Esophagus squamous epithelium (tissue), 5 donors: ENCODE measurements at places on chromosomes 2 and 18.

DNA sequence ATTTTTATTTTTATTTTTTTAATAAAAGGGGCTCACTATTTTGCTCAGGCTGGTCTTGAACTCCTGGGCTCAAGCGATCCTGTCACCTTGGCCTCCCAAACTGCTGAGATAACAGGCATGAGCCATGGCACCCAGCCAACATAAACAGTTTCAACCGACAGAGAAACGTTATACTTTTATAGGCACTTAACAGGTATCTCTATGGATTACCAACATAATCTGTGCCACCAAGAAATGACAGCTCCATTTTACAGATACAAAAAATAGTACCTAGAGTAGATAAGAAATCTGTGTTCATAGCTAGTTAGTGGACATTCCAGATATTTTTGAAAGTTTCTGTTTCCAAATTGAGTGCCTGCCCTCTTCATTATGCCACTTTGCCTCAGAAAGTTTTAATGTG is 1316.7 kb downstream of the LRP1B start:
- no peak overlapping the region for H3K27ac ChIP-seq
- H3K4me3 ChIP-seq = no peak overlapping the region
- H3K27me3 ChIP-seq = no peaks in the 10 kb centered on the region
- no peaks in the 10 kb centered on the region for H3K36me3 ChIP-seq
- no peaks in the 10 kb centered on the region for H3K4me1 ChIP-seq
- no peak for DNase-seq

DNA sequence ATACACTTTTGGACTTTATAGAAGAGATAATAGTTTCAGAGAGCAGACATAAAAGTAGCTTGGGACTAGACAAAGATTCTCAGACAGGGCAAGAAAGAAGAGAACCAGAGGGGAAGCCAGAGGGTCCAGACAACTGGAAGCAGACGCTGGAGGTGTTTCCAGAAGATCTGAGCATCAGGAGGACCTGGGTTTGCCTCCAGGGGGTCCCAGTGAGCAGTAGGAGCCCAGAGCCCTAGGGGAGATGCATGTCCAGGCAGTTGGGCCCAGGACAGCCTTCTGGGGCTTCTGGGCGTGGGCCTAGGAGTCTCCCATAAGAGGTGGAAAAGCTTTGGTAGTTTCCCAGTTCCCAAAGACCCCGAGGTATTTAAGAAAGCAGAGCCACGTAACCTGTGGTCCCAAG is 251.2 kb upstream of the ID2 start:
- peaks cover 6% of the 10 kb centered on the region for H3K4me1 ChIP-seq
- H3K27me3 ChIP-seq = no peaks in the 10 kb centered on the region
- H3K4me3 ChIP-seq = no peak overlapping the region
- H3K36me3 ChIP-seq = no peaks in the 10 kb centered on the region
- DNase-seq = no peak
- H3K27ac ChIP-seq = no peak overlapping the region

DNA sequence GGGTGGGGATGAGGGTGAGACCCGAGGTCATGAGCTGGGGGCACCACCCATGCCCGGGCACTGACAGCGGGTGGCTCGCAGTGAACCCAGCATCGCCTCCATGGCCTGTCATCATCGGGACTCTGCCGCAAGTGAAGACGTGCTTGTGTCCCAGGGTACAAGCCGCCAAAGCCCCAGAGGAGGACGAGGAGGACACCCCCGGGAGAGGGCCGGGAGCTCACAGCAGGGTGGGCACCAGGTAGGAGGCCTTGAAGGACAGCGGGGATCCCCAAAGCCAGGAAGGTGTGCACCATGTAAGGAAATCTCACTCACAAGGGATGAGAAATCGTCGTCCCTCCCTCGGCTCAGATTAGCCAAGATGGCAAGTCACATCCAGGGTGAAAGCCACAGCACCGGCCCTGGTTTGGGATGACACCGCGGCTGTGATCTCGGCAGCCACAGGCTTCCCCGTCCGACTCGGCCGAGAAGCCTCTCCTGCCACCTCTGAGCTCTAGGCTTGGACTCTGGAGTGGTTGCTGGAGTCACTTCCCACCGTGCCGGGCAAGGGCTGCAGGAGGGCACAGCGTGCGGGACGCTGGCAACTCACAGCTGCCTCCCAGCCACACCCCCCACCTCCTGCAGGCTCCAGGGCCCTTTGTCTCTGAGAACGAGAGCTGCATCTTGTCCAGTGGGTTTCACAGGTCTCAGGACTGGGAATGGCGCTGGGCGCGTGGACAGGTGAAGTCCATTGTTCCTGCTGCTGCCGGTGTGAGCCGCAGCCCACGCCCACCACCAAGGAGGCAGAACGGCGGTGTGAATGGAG is 81.6 kb upstream of the CTDP1 start:
- H3K4me1 ChIP-seq = peaks cover 8% of the 10 kb centered on the region
- H3K27me3 ChIP-seq = no peaks in the 10 kb centered on the region
- DNase-seq = no peak
- H3K27ac ChIP-seq = no peak overlapping the region
- H3K4me3 ChIP-seq = no peak overlapping the region

GRCh38 chr18:57813245-57813644 is 10.1 kb upstream of the ATP8B1 start:
- no peaks in the 10 kb centered on the region for H3K4me1 ChIP-seq
- no peak for DNase-seq
- H3K4me3 ChIP-seq = no peak overlapping the region

DNA sequence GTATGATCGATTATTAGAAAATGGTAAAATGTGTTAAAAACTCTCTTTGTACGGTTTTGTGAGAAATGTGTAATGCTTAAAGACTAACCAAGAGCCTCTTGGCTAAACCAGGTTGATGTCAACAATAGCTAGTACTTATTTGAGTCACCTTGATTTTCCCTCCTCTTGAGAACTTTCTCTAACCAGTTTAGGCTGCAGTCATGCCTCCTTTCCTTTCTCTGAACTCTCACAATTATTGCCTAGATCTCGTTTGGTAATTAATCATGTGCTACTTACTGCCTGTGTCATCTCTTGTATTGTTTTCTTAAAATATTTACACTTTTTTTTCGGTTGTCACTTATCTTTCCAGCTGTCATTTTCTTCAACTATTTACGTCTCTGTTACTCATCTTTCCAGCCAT is 1.1 kb upstream of the EPC2 start:
- H3K27ac ChIP-seq = peak overlapping the region; percentile 100
- H3K27me3 ChIP-seq = no peaks in the 10 kb centered on the region
- peaks cover 45% of the 10 kb centered on the region for H3K4me1 ChIP-seq
- no peaks in the 10 kb centered on the region for H3K36me3 ChIP-seq

- no peak overlapping the region for H3K4me3 ChIP-seq
- peak overlapping the region; percentile 47 for H3K27ac ChIP-seq
- no peaks in the 10 kb centered on the region for H3K36me3 ChIP-seq
- no peak for DNase-seq
- H3K27me3 ChIP-seq = no peaks in the 10 kb centered on the region
Observed at GRCh38 chr2:69116438-69116837, 103.5 kb downstream of the ANTXR1 start.

DNA sequence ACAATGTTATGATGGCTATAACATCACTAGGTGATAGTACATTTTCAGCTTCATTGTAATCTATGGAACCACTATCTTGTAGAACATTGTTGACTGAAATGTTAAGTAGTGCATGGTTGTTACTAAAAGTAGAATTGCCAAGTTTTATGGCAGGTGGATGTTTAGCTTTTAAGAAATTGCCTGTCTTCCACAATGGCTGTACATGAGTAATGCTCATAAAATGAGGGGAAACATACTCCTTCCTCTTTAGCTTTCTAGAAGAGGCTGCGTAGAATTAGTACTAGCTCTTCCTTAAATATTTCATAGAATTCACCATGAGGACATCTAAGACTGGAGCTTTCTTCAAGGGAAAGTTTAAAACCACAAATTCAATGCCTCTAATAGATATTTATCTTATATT is 161.0 kb downstream of the TPGS2 start:
- no peak for DNase-seq
- no peak overlapping the region for H3K27ac ChIP-seq
- peaks cover 31% of the 10 kb centered on the region for H3K4me1 ChIP-seq
- H3K4me3 ChIP-seq = no peak overlapping the region
- H3K27me3 ChIP-seq = no peaks in the 10 kb centered on the region

GRCh38 chr2:120722568-120723421 is 12.9 kb upstream of the GLI2 start:
- H3K27me3 ChIP-seq = no peaks in the 10 kb centered on the region
- DNase-seq = no peak
- H3K4me1 ChIP-seq = no peaks in the 10 kb centered on the region
- no peak overlapping the region for H3K27ac ChIP-seq
- H3K36me3 ChIP-seq = no peaks in the 10 kb centered on the region

DNA sequence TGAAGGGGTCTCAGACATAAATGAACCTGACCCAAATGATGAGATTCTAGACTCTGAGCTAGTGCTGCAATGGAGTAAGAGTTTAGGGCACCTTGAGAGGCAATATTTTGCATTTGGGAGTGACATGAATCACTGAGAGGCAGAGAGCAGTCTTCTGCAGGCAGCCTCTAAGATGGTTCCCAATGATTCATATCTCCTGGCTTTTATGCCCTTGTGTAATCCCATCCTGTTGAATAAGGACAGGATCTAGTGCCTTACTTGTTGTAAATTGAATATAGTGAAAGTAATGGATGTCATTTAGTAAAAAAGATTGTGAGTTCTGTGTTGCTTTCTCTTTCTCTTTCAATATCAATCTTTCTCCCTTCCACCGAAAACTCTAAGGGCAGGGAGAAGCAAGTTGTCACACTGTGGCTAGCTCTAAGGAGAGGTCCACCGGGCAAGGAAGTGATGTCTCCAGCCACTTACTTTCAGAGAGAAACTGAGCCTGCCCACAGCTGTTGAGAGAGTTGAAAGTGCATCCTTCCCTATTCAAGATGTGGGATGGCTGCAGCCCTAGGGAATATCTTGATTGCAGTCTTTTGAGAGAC is 144.7 kb downstream of the TRIB2 start:
- H3K27ac ChIP-seq = peak overlapping the region; percentile 25
- H3K4me3 ChIP-seq = no peak overlapping the region
- H3K27me3 ChIP-seq = no peaks in the 10 kb centered on the region
- no peak for DNase-seq
- H3K36me3 ChIP-seq = no peaks in the 10 kb centered on the region
- peaks cover 8% of the 10 kb centered on the region for H3K4me1 ChIP-seq

GRCh38 chr2:76307495-76307894 is 596.8 kb upstream of the GCFC2 start:
- no peaks in the 10 kb centered on the region for H3K27me3 ChIP-seq
- H3K4me1 ChIP-seq = no peaks in the 10 kb centered on the region
- DNase-seq = no peak
- H3K27ac ChIP-seq = no peak overlapping the region
- no peak overlapping the region for H3K4me3 ChIP-seq

GRCh38 chr2:198186257-198186656 is 381.9 kb downstream of the PLCL1 start:
- no peaks in the 10 kb centered on the region for H3K27me3 ChIP-seq
- no peak overlapping the region for H3K4me3 ChIP-seq
- no peak overlapping the region for H3K27ac ChIP-seq

DNA sequence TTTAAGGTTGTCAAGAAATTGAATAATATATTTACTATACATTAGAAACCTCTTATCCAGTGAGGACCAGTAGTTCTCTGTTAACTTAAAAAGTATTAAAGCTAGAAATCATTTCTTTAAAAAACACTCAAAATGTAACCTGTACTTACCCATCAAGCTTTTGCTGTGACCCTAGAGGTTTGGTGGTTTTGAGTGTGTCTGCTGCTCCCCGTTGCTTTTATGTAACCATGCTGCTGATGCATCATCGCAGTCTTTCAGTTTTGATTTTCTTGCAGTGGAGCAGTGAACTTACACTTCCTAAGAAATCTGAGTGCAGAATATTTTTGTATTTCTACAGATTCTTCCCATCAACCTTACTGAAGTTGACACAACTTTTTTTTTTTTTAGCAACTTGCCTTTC is 34.2 kb downstream of the MRPS9 start:
- H3K27ac ChIP-seq = no peak overlapping the region
- no peak for DNase-seq
- H3K4me3 ChIP-seq = no peak overlapping the region
- H3K4me1 ChIP-seq = no peaks in the 10 kb centered on the region
- H3K36me3 ChIP-seq = no peaks in the 10 kb centered on the region

DNA sequence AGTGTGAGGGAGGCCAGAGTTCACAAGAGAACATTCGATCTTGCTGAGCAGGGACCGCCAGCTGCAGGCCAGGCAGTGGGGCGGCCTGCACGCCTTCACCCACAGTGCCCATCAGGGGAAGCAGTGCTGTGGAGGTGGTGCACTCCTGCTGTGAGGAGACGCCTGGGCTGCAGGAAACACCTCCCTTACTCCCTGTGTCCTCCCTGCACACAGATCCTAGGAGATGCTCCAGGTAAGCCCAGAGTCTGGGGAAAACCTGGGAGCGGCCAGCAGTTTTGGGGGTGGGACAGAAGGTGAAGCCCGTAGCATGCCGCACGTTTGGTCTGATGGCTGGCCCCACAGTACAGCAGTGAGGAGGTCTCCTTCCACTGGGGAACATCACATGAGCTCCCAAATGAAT is 180.8 kb upstream of the RAB6C start:
- no peak for DNase-seq
- no peaks in the 10 kb centered on the region for H3K27me3 ChIP-seq
- H3K36me3 ChIP-seq = no peaks in the 10 kb centered on the region
- H3K4me3 ChIP-seq = no peak overlapping the region

DNA sequence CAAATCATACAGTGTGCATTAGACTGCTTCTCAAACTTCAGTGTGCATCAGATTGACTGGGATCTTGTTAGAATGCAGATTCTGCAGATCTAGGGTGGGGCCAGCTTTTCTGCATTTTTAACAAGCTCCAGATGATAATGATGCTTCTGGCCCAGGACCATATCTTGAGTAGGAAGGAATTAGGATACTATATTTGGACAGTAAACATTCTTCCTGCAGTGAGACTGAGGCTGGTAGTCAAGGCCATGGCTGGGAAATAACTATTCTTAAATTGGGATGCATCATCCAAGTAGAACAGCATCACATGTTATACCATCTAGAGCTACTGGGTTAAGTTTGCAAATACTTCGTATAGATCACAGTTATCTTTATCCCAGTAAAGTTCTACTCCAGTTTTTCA is 28.4 kb upstream of the ARMC9 start:
- DNase-seq = no peak
- no peaks in the 10 kb centered on the region for H3K27me3 ChIP-seq
- H3K4me1 ChIP-seq = no peaks in the 10 kb centered on the region
- no peak overlapping the region for H3K27ac ChIP-seq
- H3K4me3 ChIP-seq = no peak overlapping the region

GRCh38 chr2:158717366-158718195 is 77.5 kb upstream of the DAPL1 start:
- H3K36me3 ChIP-seq = no peaks in the 10 kb centered on the region
- H3K4me1 ChIP-seq = peaks cover 28% of the 10 kb centered on the region
- H3K27ac ChIP-seq = peak overlapping the region; percentile 78

DNA sequence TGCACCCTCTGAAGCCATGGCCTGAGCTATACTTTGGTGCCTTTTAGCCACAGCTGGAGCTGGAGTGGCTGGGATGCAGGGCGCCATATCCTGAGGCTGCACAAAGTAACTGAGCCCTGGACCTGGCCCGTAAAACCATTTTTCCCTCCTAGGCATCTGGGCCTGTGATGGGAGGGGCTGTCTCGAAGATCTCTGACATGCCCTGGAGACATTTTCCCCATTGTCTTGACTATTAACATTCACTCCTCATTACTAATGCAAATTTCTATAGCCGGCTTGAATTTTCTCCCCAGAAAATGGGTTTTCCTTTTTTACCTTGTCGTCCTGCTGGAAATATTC is 15.4 kb downstream of the TAF1B start:
- no peak for DNase-seq
- no peaks in the 10 kb centered on the region for H3K4me1 ChIP-seq
- peaks cover 8% of the 10 kb centered on the region for H3K36me3 ChIP-seq
- H3K27ac ChIP-seq = no peak overlapping the region
- H3K4me3 ChIP-seq = no peak overlapping the region
- no peaks in the 10 kb centered on the region for H3K27me3 ChIP-seq
